ENCODE measurements at places on chromosomes 5 and 9.

- DNase-seq, result no peak
Measured at GRCh38 chr5:84197538-84197937, 187.1 kb downstream of the EDIL3 start.

GRCh38 chr5:32523625-32524024, 61.7 kb upstream of the SUB1 start:
- no peak for DNase-seq

GRCh38 chr5:77960863-77961396, 184.8 kb upstream of the TBCA start:
- DNase-seq, result no peak

- DNase-seq, result peak; percentile 75
Measured at GRCh38 chr5:172403817-172404216, 50.5 kb downstream of the SH3PXD2B start.

Data from right forelimb (tissue), 1 donor.